ENCODE measurements at places on chromosomes 3 and 15.

GRCh38 chr15:90986790-90987507, 7.4 kb downstream of the PRC1 start:
- no peak for DNase-seq

- DNase-seq = no peak
These were observed 329.4 kb downstream of the TBC1D5 start for GRCh38 chr3:17412950-17413530.

DNA sequence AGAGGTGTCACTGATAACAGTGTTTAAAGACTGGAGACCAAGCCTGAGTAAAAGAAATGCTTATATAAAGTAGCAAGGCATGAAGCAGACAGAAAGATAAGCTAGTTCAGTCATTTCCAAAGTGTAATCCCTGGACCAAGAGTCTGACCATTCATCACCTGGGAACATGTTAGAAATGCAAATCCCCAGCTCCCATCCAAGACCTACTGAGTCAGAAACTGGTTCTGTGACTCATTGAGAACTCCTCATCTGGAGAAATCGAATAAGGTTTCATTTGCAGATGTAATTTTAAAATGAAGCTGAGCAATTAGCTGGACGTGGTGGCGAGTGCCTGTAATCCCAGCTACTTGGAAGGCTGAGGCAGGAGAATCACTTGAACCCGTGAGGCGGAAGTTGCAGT, 473.9 kb upstream of the UBE2E2 start:
- no peak for DNase-seq

- no peak for DNase-seq
These were observed 30.6 kb upstream of the CDV3 start for GRCh38 chr3:133542871-133543270.

GRCh38 chr3:184470551-184470950, 90.7 kb downstream of the CHRD start:
- DNase-seq = no peak

GRCh38 chr3:160400030-160400701, 716 bp downstream of the SMC4 start:
- DNase-seq = peak; percentile 25

GRCh38 chr3:10224794-10225665, 23.2 kb upstream of the TATDN2 start:
- DNase-seq = no peak

DNA sequence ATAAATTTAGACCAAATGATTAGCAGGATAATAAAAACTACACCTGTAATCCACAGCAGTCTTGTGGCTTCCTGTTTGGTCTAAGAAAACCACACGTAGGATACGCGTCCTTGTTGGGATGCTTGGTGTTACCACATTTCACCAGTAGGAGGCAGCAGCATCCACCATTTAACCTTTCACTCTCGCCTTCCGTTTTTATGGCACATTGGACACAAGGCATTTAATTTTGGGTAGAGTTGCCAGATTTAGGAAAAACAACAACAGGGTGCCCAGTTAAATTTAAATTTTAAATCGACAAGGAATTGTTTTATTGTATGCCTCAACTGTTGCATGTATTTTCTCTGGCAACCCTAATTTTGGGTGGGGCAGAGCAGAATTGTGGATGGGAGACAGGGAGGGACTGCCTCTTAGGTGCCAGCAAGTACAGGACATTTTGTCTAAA, 6.3 kb downstream of the LRRC31 start:
- peak; percentile 22 for DNase-seq

GRCh38 chr15:64858021-64858575, 16.4 kb downstream of the PLEKHO2 start:
- DNase-seq = no peak

- no peak for DNase-seq
These were observed 713.0 kb upstream of the CADM2 start for GRCh38 chr3:84245789-84246188.

GRCh38 chr15:69518806-69519205, 66.2 kb downstream of the RPLP1 start:
- DNase-seq = no peak

- no peak for DNase-seq
These were observed 40.0 kb upstream of the TJP1 start for GRCh38 chr15:29862271-29862670.

DNA sequence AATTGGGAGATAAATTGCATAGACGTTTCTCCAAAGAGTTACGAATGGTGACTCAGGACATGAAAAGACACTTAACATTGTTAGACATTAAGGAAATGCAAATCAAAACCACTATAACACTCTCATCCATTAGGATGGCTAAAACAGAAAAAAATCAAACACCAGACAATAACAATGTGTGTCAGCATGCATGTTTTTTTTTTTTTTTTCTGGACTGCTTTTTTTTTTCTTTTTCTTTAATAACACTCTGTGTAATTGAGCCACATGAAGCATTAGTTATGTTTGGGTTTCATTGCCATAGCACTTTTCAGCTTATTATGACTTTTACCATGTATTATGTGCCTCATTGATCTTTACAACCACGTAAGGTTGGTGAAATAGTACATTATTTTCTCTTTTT, 95.0 kb downstream of the NFKBIZ start:
- DNase-seq = no peak

- no peak for DNase-seq
These were observed 411.3 kb downstream of the GRM7 start for GRCh38 chr3:7272203-7272602.

All from activated CD8-positive, alpha-beta memory T cell treated with anti-CD3 and anti-CD28 coated beads for 1 hour (primary cell).